ENCODE measurements at places on chromosomes 11 and 22.

DNA sequence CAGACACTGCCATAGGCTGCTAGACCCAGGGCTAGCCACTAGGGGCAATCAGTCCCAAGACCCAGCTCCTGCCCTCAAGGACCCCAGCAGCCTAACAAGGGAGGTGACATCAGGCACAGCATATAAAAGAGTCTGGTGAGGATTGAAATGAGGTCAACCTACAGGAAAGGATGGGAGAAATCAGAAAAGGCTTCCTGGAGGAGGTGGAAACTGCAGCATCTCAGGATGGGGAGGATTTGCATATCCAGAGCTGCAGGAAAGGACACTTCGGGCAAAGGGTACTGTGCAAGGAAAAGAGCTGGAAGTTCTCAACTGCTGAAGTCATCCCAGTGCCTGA, 2.9 kb upstream of the ARFGAP2 start:
- DNase-seq = peak; percentile 16

- no peak for DNase-seq
Measured at GRCh38 chr11:110219006-110219785, 77.2 kb downstream of the RDX start.

GRCh38 chr11:102309621-102310541, 7.4 kb upstream of the BIRC3 start:
- DNase-seq = no peak

DNA sequence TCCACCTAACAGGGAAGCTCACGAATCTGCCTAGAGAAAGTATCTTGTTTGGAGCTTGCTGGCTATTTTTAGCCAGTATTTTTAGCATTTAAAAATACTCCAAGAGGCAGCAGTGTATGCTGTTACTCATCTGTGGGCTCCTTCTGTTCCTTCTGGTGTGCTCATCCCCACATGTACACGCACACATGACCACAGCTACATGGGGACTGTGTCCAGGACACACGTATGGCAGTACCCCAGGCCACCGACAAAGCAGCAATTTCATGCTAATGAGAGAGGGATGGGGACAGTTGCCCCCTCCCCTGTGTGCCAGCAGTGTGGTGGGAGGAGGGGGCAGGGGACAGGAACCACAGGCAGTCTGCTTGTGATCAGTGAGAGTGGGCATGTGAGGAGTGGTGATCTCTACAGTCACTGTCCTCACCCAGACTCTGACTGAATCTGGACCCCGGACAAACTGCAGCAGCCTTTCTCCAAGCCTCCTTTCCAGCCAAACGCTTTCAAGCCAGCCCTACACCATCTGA, 16.4 kb downstream of the USP2 start:
- DNase-seq = no peak

- DNase-seq = no peak
Measured at GRCh38 chr22:27258616-27259172, 542.9 kb downstream of the MN1 start.

- no peak for DNase-seq
Measured at GRCh38 chr22:45911601-45912271, 65.2 kb downstream of the WNT7B start.

DNA sequence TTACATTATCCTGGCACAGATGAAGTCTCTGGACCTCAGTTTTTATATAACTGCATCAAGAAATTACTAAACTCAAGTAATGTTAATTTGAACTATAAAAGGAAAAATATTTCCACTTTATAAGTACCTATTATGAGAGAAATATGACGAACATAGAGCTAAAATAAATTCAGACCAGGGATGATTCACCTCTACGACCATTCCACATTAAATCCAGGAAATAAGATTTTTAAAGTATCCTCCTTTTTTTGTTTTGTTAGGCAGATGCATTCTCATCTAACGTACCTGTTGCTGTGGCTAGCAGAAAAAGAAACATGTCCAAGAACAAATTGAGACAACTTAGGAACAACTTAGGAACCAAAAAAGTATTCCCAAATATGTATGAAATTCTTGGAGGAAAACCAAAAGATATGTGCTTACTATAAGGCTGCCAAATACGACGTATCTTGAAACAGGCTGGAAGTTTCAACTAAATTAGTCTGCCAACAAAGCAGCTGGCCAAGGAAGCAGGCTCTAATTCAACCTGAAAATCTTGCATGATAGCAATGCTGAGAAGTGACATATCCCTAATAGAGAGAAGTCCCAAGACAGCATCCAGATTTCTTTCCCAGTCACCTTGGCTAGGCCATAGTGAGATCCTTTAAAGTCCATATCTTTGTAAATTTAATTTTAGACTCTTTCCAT, 15.7 kb downstream of the SPTY2D1 start:
- no peak for DNase-seq

DNA sequence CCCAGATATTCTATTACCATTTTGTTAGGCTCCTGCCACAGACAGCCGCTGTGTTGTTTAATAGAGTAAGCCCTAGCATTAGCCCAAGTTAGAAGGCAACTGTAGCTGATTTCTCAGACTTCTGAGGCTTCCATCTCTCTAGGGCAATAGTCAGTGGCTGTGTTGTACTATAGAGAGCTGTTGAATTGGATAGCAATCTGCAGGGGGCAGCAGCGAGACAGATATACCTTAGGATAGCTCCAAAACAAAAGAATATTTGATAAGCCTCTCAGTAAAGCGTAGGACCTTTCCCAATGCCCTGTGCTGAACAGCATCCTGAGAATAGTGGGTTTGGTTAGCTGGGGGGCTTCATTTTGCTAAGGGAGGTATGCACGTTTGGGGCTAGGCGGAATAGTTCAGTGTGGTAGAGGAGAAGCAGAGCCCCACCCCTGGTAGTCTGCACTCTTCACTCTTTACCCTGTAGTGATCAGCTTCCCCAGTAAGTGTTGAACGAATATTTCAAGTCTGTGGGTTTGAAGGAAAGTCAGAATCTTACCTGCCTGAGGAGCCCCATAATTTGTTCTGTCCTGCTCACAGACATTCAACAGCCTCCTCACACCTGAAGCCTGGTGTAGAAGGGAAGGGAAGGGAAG, 515.1 kb downstream of the INSC start:
- no peak for DNase-seq

DNA sequence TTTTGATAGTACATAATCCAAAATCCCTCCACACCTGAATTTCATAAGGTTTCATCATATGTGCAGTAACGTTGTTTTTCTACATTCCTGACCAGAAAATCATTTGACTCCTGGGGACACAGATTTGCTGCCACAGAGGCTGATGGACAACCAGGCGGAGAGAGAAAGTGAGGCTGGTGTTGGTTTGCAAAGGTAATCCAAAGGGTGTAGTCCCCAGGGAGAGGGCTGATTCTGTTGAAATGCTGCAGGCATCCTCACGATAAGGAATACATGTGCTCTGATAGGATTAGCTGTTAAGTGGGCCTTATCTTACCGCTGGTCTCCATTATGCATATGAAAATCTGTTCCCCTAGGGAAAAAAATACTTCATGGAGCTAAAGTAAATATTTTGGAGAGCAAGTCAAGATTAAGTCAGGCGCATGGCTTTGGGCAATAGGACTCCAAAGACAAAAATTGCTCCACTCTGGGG, 8.1 kb downstream of the APOL6 start:
- DNase-seq = no peak

GRCh38 chr11:45458269-45458668, 172.1 kb upstream of the SYT13 start:
- DNase-seq = no peak

DNA sequence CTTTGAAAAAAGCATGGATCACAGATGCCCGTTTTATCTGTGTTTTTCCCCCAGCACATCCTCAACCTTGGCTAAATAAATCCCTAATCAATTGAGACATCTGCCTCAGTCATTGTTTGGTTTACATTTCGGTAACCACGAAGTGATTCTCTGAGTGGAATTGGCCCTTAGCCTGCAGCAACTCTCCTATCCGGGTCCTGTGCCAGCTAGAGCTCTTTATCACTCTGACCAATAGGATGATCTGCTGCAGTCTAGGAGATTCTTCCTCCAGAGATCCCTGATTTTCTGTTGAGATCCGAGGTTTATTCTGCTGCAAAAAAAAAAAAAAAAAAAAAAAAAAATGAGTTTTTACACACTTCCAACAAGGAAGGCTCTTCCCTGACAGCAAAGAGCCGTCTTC, 137.3 kb downstream of the KCNA4 start:
- DNase-seq = no peak

GRCh38 chr11:73651661-73652045, 5.3 kb downstream of the PLEKHB1 start:
- DNase-seq = no peak

DNA sequence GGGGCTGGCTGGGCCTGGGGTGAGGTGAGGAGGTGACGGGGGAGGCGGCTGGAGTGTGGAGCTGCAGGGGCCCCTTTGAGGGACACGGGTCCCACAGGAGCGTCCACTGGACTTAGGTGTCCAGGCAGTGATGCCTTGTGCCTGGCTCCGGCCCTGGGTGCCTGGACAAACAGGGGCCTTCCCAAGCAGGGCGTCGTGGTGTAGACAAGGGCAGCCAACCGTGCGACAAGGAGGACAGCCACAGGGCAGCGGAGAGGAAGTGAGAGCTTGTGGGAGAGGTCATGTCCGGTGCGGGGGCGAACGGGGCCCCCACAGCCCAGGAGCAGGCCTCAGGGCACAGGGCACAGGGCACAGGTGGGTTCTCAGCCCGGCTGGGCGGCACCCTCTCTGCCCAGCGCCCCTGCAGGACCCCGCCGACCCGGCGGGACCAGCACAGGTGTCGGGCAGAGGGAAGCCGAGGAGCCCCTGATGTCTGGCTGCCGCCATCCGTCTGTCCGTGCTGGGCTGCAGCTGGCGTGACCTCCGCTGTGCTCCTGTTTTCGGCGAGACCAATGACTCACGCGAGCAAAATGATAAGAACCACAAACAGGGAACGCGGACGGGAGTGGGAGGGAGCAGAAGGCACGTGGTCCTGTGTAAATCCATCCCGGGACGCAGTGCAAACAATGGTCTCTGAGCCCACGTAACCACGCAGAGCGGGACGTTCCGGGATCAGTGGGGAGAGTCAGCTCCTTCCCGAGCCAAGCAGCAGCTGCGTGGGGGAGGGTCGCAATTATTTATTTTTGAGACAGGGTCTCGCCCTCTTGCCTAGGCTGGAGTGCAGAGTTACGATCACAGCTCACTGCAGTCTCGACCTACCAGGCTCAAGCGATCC, 49.1 kb upstream of the A4GALT start:
- no peak for DNase-seq

GRCh38 chr11:131668500-131669400, 298.3 kb downstream of the NTM start:
- DNase-seq = no peak

- no peak for DNase-seq
Measured at GRCh38 chr11:88454881-88455280, 117.3 kb upstream of the CTSC start.

DNA sequence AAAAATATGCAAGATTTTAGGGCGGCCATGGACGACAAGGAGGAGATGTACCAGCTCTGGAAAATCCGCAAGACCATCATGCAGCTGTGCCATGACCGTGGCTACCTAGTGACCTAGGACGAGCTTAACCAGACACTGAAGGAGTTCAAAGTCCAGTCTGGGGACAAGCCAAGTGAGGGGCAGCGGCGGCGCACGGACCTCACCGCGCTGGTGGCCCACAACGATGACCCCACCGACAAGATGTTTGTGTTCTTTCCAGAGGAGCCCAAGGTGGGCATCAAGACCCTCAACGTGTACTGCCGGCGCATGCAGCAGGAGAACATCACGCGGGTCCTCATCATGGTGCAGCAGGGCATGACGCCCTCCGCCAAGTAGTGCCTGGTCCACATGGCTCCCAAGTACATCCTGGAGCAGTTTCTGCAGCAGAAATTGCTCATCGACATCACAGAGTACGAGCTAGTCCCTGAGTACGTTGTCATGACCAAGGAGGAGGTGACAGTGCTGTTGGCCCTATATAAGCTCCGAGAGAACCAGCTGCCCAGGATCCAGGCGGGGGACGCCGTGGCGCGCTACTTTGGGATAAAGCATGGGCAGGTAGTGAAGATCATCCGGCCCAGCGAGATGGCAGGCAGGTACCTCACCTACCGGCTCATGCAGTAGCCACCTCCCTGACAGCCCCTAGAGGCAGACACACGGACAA, 43.5 kb upstream of the ZC3H12C start:
- no peak for DNase-seq

GRCh38 chr22:28956506-28956905, 73.1 kb downstream of the ZNRF3 start:
- DNase-seq = no peak

DNA sequence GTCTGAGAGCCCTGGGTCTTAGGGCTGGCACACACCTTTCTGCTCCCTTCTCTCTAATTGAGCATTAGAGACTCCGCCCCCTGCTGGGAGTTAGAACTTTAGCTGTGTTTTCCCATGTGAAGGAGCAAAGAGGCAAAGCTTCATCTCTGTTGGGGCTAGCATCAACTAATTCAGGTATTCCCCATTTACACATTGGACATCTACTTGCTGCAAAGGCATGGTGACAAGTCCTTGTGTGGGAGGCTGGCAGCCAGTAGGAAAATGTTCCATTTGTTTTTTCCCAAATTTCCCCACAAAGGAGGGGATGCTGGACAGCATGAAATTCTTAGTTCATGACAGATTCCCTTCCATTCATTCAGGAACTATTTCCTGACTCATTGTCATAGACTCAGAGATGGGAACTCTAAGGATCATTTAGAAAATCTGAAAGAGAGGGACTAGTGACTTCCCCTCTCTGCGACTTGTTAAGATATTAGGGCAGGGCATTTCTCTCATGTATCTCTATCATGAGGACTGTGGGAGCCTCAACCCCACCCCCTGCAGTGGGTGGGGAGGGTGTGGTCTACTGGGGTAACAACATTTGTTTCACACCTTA, 3.6 kb downstream of the CD44 start:
- DNase-seq = no peak

GRCh38 chr22:49833340-49834007, 5.8 kb upstream of the BRD1 start:
- DNase-seq = no peak

- no peak for DNase-seq
Measured at GRCh38 chr11:118633979-118634378, 26.6 kb downstream of the PHLDB1 start.

DNA sequence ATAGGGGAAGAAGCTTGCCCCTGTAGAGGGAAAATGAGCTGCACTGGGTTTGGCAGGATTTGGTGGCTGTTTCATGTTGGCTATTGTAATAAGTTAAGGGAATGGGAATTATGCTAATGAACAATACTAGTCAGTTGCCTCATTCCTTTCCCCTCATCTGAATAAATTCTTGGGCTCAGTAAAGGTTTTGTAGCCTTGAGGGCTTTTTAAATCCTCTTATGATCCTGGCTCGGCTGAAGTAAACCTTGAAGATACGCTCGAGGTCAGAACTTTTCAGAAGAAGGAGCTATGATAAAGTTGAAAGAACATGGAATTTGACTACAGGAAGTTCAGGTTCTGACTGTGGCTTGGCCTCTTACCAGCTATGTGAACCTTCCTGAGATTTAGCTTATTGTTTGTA, 448.7 kb downstream of the RAB38 start:
- DNase-seq = no peak

- DNase-seq = no peak
Measured at GRCh38 chr11:70740488-70740851, 342.1 kb downstream of the CTTN start.

- DNase-seq = no peak
Measured at GRCh38 chr11:123241294-123241693, 46.2 kb upstream of the CLMP start.
